ENCODE measurements at places on chromosomes 2 and 18.

DNA sequence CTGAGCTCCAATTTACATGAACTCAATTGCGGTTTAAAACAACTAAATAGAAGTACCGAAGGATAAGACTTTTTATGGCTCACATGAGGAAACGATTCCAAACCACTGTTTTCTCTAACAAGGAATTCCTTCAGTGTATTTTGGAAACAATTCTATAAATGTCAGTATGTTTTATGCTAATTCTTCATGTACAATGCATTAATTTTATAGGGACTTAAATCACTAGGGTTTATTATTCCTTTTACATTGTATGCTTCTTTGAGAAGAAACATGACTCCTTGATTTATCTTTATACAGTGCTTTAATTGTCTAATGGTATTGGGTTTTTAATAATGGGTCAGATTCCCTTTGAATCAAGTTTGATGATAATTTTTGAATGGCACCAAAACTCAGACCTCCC, 566.8 kb downstream of the EPHA4 start:
- DNase-seq, result no peak

DNA sequence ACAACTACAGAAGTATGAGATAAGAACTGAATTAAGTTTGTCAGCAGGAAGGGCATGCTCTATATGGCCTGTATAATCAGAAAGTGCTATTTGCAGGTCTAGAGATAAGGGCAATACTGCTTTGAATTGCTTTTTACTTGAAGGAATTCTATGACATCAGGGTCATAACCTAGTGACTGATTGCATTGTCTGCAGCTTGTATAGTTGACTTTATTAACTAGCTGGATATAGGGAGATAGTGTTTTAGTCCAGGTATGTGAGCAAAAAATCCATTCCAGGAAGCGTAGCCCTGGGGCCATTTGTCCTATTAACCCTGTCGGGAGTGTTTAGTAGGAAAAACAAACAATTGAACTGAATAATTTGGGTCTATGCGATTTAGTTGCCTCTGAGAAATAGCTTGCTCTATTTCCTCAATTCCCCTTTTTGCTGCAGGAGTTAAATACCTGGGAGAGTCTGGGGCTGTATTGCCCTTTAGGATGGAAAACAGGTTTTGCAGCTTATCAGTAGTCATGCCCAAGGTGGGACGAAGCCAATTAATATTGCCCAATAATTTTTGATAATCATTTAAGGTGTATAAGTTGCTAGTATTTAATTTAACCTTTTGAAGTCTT, 30.0 kb downstream of the HTR2B start:
- no peak for DNase-seq

DNA sequence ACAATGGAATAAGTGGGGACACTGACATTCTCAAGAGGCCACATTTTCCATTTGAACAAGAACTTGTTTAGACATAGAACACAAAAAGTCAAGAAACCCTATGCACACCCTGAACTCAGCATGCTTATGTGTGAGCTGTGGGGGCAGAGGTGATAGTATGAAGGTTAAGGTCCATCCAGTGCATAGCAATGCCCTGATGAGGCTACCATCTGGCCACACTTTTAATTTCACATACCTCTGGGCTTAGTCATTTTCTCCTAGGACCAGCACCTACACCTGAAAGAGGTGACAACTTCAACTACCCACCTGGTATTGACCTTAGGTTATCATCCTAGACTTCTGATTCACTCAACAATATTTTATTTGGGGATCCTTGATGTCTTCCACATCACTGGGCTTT, 139.8 kb downstream of the PIK3C3 start:
- DNase-seq, result no peak

GRCh38 chr2:171787333-171788072, 100.2 kb downstream of the DYNC1I2 start:
- DNase-seq, result no peak

GRCh38 chr18:24995755-24996154, 356.2 kb downstream of the ZNF521 start:
- DNase-seq, result no peak

- DNase-seq, result no peak
Observed at GRCh38 chr18:36157441-36157840, 27.7 kb downstream of the ELP2 start.

DNA sequence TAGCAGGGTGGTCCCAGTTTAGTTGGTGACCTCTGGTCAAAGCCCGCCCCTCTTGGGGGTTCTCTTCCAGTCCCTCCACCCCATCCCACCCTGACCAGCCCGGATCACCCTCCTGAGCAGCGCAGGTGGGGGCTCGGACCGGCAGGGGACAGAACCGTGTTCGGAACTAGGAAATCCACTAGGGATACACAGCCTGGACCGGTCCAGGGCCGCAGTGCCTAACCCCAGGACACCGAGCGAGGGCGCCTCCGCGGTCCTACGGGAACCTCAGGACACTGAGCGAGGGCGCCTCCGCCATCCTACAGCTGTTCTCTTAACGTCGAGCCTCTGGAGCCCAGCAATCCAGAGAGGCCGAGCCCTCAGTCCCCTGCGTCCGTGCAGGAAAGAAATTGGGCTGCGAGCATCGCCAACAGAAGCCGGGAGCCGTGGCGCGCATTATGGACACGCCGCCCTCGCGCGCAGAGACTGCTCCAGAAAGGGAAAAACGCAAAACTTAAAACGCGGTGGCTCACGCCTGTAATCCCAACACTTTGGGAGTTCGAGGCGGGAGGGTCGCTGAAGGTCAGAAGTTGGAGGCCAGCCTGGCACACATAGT, 8.5 kb downstream of the RAX start:
- no peak for DNase-seq

DNA sequence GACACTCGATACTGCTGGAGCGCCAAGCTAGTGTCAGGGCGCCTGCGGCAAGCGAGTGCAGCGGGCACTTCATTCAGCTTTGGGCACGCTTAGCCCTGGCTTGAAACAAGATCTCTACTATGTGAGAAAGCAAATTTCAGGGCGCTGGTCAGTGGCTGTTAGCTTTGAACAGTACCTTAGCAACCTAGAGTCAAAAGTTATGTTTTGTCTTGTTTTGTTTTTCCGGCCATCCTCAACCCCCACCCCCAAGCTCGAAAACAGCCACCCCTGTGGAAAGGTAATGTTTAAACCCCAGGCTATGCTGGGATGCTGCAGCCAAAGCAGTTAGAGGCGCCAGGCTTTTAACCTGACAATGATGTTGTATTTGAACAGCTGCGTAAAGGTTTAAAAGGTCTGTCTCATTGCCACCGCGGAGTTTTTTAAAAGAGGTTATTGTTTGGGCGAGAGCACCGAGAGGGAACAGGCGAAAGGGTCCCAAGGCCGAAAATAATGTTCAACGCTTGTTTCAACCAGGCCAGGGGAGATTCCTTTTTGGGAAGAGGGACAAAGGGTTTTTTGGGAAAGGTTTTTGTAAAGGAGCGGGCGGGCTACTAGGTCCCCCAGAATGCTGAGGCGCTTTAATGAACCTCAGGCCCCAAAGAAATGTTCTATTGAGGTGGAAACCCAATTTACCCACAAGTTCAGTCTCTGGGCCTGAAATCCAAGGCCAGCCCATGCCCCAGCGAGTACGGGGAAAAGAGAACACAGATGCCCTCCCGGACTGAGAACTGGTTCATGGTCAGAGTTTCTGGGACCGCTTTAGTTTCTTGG, 2.3 kb upstream of the HOXD10 start:
- no peak for DNase-seq

All from suppressor macrophage (primary cell).